ENCODE measurements at places on chromosomes 6 and 20.

- no peak for DNase-seq
Measured at GRCh38 chr6:21992178-21992967, 304.5 kb downstream of the PRL start.

GRCh38 chr20:64220891-64221527 is 34.5 kb upstream of the PCMTD2 start:
- DNase-seq, result no peak

DNA sequence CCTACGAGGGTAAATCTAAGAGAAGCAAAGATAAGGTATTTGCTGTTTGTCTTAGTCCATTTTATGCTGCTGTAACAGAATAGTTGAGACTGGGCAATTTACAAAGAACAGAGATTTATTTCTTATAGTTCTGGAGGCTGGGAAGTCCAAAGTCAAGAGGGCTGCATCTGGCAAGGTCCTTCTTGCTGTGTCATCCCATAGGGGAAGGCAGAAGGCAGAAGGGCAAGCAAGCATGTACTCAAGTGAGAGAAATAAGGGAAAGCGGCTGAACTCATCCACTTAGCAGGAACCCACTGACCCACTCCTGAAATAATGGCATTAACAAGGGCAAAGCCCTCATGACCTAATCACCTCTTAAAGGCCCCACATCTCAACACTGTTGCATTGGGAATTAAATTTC is 102.7 kb downstream of the AGPAT4 start:
- no peak for DNase-seq

GRCh38 chr6:70834520-70834919 is 122.3 kb downstream of the B3GAT2 start:
- DNase-seq, result no peak

DNA sequence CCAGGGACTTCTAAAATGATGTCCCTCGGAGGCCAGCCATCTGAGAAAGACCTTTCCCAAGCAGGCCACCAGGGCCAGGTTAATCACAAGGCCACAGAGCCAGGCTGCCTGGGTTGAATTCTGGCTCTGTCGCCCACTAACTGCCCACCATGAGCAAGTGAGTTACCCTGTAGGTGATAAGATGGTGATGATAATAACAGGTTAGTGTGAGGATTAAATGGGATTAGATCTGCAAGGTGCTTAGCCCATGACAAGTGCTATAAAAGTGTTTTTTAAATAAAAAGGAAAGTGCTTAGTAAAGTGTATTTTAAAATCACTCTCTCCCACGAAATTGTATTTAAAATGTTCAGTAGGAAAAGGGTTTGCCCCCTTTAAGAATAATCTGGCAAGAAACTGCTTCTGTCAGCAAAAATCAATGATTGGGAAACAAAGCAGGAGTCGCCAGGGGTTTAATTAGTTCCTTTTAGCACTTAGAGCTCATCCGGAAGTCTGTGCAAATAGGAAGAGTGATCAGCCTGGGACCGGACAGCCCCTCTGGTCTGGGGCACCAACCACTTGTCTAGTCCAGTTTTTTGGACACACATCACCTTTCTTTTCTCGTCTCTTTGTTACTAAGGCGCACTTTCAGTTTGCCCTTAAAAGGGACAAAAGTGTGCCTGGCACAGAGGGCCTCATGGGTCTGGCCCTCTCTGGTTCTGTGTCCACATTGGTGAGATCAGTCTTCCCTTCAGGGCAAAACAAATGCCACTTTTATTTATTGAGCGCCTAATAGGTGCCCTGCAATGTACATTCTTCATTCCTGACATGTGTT is 150.4 kb downstream of the GRM4 start:
- no peak for DNase-seq

DNA sequence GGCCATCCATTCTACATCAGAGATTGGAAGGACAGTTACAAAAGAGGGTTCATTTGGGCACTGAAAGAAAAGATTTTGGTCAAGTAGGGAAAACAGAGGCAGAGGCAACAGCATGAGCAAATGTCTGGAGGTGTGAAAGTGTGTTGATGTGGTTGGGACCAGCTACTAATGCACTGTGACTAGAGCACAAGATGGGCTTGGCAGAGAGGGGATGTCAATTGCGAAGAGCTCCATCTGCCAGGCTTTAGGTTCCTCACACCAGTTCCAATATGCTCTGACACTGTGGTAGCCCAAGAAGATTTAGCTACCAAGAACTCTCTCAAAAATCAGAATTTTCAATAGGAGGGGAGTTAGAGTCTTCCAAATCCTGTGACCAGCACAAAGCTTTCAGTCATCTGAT is 42.1 kb downstream of the TRAF3IP2 start:
- DNase-seq, result no peak

DNA sequence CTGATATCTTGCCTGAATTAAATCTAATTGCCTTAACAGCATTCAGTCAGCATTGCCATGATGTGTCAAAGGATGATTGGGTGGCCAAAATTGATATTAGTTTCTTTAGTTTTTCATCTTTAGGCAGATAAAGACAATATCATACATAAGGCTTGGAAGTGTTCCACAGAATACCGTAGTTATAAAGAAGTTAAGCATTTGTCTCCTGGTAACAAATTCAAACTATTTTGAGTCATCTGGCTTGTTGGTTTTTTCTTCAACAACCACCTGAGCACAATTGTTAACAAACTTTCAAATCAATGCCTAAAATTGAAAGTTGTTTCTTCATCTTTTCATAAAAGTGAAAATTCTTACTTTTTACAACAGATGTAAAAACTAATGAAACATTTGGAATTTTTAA is 47.5 kb upstream of the ADGRF5 start:
- no peak for DNase-seq

DNA sequence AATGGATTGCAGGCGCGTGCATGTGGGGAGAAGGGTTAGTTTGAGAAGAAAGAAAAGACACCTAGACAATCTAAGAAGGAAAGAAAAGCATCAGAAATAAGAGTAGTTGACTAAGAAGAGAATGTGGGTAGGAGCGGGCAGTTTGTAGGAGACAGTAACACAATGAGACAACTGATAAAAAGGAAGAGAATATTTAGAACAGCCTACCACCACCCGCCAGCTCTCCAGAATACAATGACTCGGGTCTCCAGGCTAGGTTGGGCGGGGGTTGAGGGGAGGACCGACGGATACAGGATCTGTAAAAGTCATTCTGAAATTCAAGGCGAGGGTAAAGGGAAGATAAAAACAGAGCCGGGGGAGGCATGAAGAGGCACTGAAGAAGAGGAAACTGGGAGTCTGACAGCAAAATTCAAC is 712 bp downstream of the ABHD16A start:
- no peak for DNase-seq

- no peak for DNase-seq
Measured at GRCh38 chr20:38252292-38253288, 7.9 kb downstream of the KIAA1755 start.
